ENCODE measurements at places on chromosomes 6 and 20.

DNA sequence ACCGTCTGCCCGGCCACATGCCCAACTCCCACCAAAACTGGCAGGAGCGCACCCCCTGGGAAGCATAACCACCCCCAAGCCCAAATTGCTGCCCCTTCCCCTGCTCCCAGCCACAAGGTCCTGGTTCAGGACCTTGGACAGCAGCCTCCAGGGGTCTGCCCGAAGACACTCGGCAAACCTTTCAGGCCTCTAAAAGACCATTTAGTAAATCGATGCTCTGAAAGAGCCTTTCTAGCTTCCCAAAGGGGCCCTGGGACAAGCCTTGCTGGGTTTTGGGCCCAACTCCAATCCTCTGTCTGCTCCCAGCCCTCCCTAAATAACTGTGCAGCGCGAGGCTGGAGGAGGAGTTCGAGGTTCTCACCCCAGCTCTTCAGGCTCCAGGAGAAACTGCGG, 30.5 kb downstream of the GRM4 start:
- DNase-seq, result peak; percentile 36

- DNase-seq, result no peak
Measured at GRCh38 chr20:62294516-62294915, 8.3 kb upstream of the ADRM1 start.

DNA sequence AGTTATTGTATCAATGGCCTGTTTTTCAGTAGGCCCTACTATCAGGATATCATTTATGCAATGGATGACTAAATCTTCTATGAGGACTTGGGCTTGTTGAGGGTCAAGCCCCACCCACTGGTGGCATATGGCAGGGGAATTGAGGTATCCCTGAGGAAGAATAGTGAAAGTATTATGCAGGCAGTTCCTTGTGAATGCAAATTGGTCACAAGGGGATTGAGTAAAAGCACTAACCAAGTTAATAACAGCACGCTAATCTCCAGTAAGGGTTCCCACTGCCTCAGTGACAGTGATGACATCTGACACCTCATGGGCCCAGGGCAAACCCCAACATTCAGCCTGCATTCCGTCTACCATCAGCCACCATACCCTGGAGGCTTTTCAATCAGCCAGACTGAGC, 14.9 kb downstream of the BPIFA1 start:
- no peak for DNase-seq

- DNase-seq, result no peak
Measured at GRCh38 chr6:14000901-14001300, 76.1 kb downstream of the RNF182 start.

- no peak for DNase-seq
Measured at GRCh38 chr6:54085047-54085446, 26.2 kb upstream of the MLIP start.

DNA sequence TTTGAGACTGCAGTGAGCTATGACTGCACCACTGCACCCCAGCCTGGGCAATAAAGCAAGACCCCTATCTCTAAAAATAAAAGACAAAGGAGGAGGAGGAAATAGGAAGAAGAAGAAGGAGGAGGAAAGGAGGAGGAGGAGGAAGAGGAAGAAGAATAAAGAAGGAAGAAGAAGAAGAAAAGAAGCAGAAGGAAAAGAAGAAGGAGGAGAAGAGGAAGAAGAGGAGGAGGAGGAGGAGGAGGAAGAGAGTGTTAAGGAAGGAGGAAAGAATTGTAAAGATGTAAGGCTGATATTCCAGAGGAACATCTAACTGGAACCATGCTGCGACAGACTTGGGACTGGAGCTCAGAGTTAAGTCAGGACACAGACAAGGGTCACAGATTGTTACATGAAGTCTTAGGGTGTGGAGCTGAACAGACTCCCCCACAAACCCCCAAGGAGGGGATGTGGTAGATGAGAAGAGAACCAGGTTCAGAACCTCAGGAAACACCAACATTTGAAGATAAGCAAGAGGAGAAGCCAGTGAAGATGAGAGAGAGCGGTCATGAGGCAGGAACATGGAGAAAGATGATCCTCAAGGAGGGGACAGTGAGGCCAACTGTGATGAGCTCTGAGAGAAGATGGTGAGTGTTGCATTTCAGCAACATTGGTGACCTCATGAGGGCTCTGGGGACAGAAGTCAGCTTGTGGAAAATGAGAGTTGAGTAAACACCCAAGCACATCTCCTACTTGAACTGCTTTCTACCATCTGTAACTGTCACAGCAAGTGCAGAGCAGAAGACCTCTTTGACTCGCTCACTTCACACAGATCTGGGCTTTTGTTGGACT, 118.2 kb downstream of the CD164 start:
- no peak for DNase-seq

GRCh38 chr6:114580882-114581281, 238.1 kb upstream of the HS3ST5 start:
- no peak for DNase-seq

DNA sequence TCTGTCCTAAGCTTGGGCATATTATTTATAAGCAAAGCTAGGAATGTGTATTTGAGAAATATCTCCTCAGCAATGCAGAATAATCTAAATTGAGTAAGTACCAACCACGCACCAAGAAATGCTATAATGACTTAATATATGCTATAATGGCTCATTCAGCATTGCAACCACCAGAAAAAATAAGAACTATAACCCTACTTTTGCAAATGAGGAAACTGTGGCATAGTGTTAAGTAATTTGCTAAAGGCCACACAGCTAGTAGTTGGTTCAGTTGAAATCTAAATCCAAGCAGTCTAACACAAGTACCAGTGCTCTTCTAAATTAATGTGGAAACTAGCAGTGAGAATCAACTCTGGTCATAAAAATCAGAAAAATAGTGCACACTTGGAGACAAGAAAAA, 35.7 kb downstream of the HBS1L start:
- no peak for DNase-seq

- peak; percentile 46 for DNase-seq
Measured at GRCh38 chr6:125102891-125103290, 50.7 kb upstream of the TPD52L1 start.

DNA sequence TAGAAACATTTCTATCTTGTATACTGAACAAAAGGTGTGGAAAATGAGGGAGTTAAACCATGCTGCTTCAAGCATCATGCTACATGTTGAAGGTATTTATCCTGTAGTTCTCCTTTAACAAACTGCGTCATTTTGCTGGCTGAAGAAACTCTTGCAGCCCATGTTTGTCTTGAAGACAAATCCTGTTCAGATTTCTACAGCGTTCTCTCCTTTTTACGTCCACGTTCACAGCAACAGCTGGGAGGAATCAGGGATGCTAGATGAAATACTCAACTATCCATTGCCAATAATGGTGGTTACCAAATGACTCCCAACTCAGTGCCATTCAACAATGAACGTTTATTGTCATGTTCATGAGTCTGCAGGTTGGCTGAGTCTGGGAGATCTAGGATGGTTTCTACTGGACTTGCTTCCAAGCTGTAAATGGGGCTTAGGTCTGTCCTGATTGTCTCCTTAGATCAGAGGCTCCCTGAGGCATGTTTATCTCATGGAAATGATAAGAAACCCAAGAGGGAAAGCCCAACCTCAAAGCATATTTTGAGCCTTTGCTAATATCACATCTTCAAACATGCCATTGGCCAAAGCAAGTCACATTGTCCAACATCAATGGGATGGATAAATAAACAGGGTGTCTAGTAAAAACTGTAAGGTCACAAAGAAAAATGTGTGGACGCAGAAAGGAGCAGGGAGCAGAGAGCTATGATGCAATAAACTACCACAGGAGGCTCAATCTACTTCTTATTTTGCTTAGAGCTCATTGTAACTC, 2.7 kb upstream of the PLCB1 start:
- no peak for DNase-seq

DNA sequence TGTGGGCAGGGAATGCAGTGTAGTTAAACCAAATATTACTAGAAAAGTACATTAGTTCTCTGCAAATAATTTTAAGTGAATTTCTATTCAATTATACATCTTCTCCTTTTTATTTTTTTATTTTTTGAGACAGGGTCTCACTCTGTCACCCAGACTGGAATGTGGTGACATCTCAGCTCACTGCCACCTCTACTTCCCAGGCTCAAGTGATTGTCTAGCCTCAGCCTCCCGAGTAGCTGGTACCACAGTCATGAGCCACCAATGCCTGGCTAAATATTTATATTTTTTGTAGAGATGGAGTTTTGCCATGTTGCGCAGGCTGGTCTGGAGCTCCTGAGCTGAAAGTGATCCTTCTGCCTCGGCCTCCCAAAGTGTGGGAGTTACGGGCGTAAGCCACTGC, 76.1 kb downstream of the ITCH start:
- no peak for DNase-seq

DNA sequence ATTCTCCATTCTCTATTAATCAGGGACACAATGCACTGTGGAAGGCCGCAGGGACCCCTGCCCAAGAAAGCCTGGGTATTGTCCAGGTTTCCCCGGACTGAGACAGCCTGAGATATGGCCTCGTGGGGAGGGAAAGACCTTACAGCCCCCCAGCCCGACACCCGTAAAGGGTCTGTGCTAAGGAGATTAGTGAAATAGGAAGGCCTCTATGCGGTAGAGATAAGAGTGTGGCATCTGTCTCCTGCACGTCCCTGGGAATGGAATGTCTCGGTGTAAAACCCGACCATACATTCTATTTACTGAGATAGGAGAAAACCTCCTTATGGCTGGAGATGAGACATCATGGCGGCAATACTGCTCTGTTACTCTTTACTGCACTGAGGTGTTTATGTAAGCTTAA, 15.7 kb upstream of the EIF2S2 start:
- no peak for DNase-seq

DNA sequence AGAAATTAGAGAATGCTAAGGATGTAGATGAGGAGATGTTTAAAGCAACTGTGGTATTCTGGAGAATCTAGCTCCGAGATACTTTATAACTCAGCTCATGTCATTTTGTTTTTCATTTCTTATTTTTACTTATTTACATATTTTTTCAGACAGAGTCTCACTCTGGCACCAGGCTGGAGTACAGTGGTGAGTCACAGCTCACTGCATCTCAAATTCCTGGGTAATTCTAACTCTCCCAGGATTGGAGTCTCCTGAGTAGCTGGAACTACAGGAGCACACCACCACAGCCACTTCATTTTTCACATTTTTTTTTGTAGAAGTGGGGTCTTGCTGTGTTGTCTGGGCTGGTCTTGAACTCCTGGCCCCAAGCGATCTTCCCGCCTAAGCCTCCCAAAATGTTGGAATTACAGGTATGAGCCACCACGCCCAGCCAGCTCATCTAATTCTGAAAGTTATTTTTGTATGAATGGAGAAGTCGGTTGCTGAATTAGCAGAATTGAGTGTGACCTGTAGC, 94.3 kb upstream of the FAM8A1 start:
- peak; percentile 26 for DNase-seq

DNA sequence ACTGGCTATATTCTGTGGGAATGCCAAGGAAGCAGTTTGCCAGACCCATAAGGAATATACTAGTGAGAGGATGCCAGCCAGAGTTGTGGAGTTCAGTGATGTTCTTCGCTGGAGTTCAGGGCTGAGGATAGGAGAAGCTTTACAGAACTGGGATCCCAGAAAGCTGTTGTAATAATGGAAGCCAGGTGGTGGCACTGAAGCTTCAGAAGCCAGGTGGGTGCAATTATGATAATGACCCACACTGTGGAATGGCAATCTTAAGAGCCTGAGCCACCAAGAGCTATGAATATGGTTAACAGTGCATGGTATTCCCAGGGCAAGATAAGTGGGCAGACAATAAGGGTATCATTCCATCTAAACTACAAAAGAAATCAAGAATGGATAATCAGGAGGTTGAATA, 25.1 kb upstream of the ENPP1 start:
- peak; percentile 25 for DNase-seq

DNA sequence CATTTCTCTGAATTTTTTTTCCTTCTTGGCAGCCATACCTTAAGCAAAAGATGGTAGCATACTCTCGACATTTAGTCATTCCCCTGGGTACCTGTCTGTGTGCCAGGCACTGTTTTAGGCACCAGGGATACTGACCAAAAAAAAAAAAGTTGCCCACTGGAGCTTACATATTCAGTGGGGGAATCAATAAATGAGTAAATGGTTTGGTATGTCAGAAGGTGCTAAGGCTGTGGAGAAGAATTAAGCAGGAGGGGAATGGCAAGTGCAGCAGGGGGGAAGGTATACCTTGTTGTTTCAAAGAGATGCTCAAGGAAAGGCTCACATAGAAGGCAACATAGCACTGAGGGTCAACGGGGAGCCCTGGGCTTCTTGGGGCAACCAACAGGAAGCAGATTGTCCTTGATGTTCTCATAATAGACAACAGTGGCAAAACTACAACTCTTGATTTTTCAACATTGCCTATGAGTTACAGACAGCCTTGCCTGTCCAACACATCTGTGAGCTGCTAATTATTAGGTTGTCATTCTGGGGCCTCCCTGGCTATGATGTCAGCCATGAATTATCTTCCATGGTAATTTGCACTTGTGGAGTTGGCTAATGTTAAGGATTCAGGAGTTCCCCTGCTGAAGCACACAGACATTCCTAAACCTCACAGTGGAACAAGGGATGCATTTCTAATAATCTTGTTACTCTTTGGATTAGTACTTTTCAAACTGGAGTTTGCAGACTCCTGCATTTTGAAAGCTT, 19.6 kb downstream of the NT5E start:
- DNase-seq, result peak; percentile 49

DNA sequence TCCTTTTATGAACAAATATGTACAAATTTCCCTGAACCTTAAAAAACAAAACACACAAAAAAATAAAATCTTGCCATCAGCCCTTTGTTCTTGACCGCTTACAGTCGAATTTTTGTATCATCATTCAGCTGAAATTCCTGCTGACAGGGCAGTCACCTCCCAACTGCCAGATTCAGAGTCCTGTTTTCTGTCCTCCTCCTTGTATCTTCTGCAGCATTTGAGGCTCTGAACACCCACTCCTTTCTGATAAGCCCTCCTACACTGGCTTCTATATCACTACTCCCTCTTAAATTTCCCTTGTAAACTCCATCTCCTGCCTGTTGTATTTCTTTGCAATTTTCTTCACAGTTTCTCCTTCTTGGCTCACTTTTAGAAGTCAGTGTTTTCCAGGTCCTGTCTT, 77.8 kb upstream of the CCN6 start:
- DNase-seq, result no peak

DNA sequence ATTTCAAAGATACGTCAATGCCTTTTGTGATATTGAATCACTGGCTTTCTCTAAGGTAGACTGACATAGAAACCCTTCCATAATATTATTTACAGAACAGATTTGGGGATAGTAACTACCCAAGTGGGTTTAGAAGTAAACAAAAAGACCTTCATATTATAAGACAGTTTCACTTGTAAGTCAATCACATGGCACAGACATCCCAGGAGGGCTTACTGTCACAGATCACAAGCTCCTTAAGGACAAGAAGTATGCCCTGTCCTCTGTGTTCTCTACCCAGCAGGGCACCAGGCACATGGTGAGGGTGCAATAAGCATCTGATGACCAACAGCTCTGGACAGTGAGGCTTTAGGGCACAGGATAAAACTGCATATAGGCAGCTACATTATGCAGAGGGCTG, 135.9 kb upstream of the SLC22A16 start:
- DNase-seq, result no peak

- no peak for DNase-seq
Measured at GRCh38 chr6:18185624-18186023, 30.4 kb downstream of the KDM1B start.

- no peak for DNase-seq
Measured at GRCh38 chr6:108748959-108749358, 99.3 kb upstream of the ARMC2 start.

- DNase-seq, result no peak
Measured at GRCh38 chr6:19713984-19714383, 123.2 kb upstream of the ID4 start.

Measured in Daoy (cell line).